ENCODE measurements at places on chromosomes 4 and X.

DNA sequence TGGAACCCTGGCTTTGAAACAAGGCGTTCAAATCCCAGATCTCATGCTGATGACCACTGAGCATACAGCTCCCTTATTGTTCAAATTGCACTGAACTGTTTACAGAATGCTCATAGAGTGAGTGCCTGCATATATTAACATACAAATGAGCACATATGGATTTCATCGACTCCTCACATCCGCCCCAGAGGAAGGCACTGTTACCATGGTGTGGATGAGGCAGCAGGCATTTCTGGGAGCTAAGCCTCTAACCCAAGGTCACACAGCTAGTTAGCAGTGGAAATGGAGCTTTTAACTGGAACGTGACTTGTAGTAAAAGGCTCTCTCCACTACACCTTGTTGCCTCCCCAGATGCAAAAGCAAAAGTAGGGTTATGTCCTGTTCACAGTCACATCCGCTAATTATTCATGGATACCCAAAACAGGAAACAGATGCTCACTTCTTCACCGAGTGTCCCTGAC is 289.7 kb downstream of the STK32B start:
- DNase-seq, result no peak

- no peak for DNase-seq
These were observed 210.6 kb downstream of the GPC3 start for GRCh38 chrX:133774807-133775206.

DNA sequence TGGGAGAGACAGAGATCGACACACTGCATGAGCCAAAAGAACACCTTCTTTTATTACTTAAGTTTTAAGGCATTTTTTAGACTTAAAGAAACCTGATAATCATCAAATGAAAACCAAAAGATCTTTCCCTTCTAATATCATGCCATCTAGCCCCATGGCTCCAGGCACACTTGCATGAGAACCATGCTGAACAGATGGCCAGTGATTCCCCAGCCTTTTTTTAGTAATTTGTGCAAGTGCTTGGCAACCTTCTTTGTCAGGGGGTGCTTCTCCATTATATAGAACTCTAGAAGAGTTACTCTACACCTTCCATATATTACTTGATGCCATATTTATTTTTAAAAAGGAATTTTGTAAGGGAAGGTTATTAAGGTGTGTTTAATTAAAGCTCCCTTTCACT is 182.2 kb upstream of the TEX13C start:
- no peak for DNase-seq

DNA sequence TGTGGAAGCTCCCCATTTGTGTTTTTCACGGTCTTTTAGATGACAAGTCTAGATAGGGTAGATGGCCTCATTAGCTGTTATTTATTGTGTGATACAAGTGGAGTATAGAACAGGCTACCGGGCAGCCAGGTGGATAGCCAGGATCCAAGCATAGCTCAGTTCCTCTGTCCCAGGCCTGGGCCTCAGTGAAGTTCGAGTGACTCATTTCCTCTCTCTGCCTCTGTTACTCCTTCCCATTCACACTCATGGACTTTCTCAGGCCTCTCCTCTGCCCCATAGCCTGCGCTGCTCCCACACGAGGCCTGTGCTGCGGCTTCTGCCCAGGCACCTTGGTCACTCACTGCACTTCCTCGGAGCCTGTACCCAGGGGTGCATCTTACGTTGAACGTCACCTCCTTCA is 54.5 kb downstream of the TENM3 start:
- DNase-seq, result no peak

GRCh38 chr4:76035141-76035540 is 729 bp downstream of the CXCL11 start:
- DNase-seq, result no peak

DNA sequence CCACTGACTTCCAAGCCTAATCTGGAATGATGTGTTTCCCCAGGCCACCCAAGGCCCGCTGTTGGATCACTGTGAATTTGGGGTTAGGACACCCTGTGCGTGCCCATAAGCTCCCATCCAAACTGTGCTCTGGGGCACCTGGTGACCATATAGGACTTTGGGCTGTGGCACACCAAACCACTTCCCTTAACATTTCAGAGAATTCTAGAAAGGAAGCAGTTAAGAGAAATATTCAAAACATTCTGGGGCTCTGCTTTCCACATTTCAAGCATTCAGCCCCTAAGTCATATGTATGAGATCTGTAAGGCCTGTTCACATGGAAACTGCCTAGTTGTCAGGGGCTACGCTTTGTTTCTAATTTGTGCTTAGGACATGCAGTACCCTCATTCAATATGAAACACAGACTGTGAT is 14.4 kb downstream of the VGLL1 start:
- no peak for DNase-seq

DNA sequence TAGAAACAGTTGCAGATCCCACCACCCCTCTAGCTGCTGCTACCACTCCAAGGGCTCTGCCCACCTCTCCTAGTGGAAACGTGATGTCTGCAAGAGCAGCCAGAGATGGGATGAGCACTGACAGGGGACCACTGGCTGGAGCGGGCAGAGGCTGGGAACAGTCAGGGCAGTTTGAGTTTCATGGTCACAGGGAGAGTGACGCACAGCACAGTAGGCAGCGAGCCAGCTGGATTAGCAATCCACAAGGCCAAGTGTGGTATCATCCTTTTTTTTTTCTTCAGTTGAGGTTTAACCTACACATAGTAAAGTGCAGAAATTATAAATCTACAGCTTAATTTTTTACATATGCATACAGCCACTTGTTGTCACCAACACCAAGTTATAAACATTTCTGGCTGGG is 6.4 kb upstream of the SCML2 start:
- DNase-seq, result no peak

DNA sequence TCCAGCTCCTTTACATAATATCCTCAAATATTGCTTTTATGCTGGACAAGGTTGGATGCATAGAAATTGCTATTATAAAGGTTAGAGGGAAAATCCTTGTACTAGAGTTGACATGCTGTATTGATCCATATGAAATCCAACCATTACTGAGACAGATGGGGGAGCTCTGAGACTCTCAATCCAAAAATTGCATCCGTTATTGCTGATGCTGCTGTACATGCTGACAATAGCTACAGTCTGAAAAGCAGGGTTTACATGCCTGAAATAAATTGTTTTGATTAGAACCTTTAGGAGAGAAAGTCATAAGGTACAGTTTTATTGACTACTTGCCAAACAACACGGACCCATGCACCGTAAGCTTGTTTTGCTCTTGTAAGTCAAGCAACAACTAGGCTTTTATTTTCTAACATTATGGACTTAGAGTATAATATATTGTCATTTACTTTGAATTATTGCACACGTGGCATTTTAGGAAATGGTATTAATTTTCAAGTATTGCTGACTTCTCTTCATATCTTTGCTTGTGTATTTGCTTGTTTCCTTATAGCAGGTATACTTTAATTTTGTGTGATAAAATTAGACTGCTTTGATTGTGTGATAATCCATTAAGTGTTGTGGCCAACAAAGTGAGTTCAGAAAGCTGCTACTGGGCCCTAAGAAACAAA is 1365.2 kb downstream of the STIM2 start:
- DNase-seq, result no peak

- DNase-seq, result no peak
These were observed 181.1 kb upstream of the SMIM31 start for GRCh38 chr4:164572877-164573279.

GRCh38 chr4:123516576-123516975 is 120.0 kb downstream of the SPRY1 start:
- no peak for DNase-seq

DNA sequence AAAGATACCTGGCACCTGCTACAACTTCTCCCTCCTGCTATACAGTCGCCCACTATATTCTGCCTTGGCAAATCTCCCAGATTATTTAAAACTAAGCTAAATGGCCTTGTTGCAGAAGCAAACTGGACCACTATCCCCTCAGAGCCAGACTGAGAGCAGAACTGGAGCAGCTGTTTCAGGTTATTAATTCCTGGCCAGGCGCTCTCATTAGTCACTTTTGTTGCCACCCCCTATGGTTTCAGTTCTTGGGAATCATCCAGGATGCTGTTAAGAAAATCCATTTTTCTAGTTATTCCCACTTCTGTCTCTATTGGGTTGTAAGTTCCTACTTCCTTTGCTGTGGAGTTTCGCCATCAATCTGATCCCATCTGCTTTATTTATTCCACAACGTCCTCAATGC is 30.1 kb downstream of the ADGRA3 start:
- no peak for DNase-seq

GRCh38 chr4:84875636-84876371 is 90.7 kb downstream of the WDFY3 start:
- DNase-seq, result no peak

GRCh38 chrX:551306-551705 is 79.3 kb upstream of the SHOX start:
- no peak for DNase-seq

- no peak for DNase-seq
These were observed 802 bp downstream of the ADGRG2 start for GRCh38 chrX:19121466-19121865.

DNA sequence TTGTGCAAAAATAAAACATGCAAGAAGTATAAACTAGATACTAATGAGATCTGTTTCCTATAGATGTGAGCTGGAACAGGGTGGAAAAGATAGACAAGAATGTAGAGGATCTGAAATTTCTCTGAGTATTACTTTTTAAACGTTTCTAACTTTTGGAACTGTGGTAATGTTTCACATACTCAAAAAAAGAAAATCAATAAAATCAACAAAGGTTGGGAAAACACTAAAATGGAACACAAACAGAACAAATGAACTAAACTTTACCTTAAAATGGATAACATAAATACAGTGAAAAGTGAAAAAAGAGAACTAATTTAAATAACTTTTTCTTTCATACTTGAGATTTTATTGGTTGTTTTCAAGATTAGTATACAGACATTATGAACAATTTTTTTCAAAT is 32.0 kb upstream of the MBNL3 start:
- DNase-seq, result no peak

DNA sequence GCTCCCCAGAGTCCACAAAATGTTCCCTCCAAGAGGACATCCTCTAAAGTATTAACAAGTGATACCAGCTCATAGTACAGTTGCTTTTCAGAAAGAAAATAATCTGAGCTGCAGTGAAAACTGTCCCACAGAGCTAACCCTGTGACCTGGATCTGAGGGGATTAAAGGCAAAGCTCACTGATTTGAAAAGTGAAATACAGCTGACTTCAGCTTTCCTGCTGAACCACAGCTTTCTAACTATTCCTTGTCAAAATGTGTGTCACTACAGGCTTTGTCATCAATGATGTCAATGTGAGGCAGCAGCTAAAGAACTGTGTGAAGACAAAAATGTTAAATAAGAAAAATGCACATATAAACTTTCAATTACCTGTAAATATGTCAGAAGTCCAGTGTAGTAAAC is 36.9 kb downstream of the DCHS2 start:
- DNase-seq, result no peak

- DNase-seq, result no peak
These were observed 111.6 kb upstream of the WDR17 start for GRCh38 chr4:175953960-175954521.

DNA sequence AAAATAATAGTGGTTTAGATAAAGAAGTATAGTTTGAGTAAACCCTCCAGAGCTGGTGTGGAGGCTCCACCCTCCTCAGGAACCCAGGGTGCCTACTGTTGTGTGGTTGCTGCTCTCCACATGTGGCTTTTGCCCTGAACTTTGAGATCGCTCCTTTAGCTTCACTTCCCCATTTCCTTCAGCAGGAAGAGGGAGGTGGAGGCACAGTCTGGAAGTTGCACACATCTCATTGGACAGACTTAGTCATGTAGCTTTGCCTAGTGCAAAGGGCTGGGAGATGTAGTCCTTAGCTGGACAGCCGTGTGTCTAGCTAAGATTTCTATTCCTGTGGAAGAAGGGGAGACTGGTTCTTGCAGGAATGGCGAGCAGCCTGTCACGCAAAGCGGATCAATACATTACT is 37.9 kb downstream of the RGS12 start:
- DNase-seq, result no peak

DNA sequence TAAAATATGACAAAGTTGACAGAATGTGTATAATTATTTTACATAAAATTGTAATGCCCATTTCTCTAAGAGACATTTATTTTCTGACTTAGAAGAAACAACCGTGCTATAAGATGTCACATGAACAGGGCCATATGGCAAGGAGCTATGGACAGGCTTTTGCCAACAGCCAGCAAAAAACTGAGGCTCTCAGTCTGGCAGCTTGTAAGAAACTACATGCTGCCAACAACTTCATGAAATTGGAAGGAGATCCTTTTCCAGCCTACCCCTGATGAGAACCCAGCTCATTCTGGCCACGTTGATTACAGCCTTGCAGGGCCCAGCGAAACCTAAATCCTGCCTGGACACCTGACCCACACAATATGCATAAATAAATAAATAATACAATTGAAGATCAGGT is 250.3 kb upstream of the ARSJ start:
- DNase-seq, result no peak

DNA sequence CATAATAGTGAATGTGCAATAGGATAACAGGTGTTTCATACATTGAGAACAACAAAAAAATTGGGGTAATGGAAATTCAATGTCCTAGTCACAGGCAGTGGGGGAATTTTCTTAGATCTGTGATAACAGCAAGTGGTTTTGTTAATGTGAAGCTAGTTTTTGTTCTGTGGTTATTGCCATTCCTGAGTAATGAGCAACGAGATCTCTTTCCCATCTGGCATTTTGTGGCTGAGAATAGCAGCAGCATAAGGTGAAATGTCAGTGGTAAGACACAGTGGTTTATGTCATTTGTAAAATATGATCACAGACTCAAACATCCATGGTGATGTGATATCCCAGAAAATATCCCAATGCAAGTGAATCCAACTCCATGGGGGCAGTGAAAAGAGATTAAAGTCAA is 497.5 kb downstream of the KCNIP4 start:
- no peak for DNase-seq

DNA sequence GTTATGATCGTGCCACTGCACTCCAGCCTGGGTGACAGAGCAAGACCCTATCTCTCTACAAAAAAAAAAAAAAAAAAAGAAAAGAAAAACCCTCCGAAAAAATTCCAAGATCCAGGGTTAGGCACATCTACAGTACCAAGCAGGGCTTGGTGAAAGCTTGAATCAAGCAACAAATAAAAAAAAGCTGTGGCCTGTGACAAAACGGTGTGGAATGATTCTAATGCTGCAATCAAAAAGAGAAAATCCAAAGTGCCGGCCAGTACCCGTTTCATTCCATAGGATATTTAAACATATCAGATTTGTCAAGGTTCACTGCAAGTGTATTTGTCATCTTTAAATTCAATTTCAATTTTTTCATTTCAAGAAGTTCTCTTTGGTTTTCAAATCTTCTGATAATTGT is 20.5 kb downstream of the RWDD4 start:
- DNase-seq, result no peak

- DNase-seq, result no peak
These were observed 11.5 kb downstream of the NAT8L start for GRCh38 chr4:2070421-2071251.

- DNase-seq, result no peak
These were observed 2.3 kb upstream of the SASH3 start for GRCh38 chrX:129777218-129778030.

DNA sequence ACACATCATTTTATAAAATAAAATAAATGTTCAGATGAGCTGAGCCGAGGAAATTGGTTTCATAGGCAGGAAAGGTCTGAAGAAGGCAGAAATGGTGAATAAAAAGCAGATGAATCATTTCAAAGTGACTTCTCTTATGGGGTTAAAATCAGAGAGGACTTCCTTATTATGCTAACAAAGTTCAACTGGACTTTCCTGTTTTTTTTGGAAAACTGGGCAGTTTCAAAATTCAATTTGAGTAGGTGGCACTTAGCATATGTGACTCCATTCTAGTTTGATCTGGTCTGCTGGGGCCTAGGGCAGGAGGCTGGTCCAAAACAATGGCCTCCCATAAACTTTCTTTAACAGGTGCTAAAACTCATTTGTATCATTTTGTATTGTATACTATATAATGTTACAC is 1794.9 kb upstream of the TENM3 start:
- DNase-seq, result no peak
